Stimulated activated CD8-positive, alpha-beta memory T cell treated with anti-CD3 and anti-CD28 coated beads, Interleukin-4, amount 100 ng/mL, for 1 hour (primary cell): ENCODE measurements at places on chromosomes 7 and 10.

GRCh38 chr7:66015440-66016130 lies 33.6 kb upstream of the GUSB start:
- DNase-seq: no peak

- no peak for DNase-seq
Observed at GRCh38 chr10:31011017-31011664, 20.5 kb downstream of the ZNF438 start.

GRCh38 chr7:96521068-96521894 lies 188.4 kb downstream of the SEM1 start:
- no peak for DNase-seq

- no peak for DNase-seq
Observed at GRCh38 chr10:35554036-35554435, 51.1 kb upstream of the GJD4 start.

DNA sequence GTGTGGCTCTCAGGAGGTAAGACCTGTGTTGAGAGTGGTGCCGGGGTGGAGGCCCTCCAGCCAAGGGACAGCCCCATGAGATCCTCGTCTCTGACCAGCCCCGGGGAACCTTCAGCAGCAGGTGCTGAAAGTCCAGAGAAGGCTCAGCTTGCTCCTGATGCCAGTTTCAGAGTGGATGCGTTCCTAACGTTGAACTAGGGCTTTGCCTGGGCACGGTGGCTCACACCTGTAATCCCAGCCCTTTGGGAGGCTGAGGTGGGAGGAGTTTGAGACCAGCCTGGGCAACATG lies 45.7 kb downstream of the BAIAP2L1 start:
- DNase-seq: no peak
